MCF 10A (cell line): ENCODE measurements at places on chromosomes 4 and X. TPM values are rescaled to one million over a fixed set of nuclear protein-coding genes. Genes with fewer than 3 reads are reported as not detected.

FBXW7 gene
- 35.8 and 40.2 TPM in 2 replicates for total RNA-seq

MAGEA6 gene
- not detected in 2 replicates for total RNA-seq

ITM2A gene
- not detected in 2 replicates for total RNA-seq

DNA sequence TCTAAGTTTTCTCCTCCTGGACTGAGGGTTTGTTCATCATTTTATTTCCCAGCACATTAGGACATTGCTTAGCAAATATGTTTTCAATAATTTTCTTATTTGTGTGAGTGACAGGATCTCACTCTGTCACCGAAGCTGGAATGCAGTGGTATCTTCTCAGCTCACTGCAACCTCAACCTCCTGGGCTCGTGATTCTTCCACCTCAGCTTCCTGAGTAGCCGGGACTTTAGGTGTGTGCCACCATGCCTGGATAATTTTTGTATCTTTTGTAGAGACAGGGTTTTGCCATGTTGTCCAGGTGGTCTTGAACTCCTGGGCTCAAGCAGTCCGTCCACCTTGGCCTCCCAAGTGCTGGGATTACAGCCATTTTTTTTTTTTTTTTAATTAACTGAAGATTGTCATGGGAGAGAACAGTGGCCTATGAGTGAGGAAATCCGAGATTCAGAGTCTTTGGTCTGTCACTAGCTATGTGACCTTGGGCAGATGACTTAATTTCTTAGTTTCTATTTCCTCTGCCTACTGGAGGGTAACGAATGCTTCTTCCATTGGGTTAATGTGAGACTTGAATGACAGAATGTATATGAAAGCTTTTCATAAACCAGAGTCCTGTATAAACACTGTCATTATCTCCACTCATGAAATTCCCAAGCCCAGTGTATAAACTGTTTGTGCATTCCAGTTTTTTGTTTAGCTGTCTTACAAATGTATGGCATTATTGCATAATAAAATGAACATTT is 23.9 kb downstream of the MOB1B start:
- H3K27ac ChIP-seq, result no peak overlapping the region
- H3K4me3 ChIP-seq, result no peak overlapping the region
- H3K27me3 ChIP-seq, result no peaks in the 10 kb centered on the region
- peaks cover 15% of the 10 kb centered on the region for H3K36me3 ChIP-seq
- no peaks in the 10 kb centered on the region for H3K4me1 ChIP-seq
- no peak for DNase-seq

- DNase-seq, result peak; percentile 48
- H3K4me3 ChIP-seq, result no peak overlapping the region
- H3K36me3 ChIP-seq, result no peaks in the 10 kb centered on the region
Measured at GRCh38 chr4:89486042-89486441, 178.4 kb upstream of the GPRIN3 start.

DNA sequence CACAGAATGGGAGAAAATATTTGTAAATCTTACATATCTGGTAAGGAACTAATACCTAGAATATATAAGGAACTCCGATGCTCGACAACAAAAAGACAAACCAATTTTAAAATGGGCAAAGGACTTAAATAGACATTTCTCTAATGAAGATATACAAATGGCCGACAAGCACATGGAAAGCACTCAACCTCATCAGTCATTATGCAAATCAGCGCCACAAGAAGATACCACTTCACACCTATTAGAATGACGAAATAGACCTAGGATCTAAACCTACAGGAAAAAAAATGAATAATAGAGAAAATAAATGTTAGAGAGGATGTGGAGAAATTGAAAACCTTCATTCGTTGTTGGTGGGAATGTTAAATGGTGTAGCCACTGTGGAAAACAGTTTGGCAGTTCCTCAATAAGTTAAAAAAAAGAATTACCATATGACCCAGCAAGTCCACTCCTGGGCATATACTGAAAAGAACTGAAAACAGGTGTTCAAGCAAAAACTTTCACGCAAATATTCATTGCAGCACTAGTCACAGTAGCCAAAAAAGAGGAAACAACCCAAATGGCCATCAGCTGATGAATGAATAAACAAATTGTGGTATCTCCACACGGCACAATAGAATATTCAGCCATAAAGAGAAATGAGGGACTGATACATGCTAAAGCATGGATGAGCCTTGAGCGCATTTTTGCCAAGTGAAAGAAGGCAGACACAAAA is 57.3 kb upstream of the WDR19 start:
- H3K4me3 ChIP-seq, result no peak overlapping the region
- H3K27me3 ChIP-seq, result no peaks in the 10 kb centered on the region
- no peak overlapping the region for H3K27ac ChIP-seq
